ENCODE measurements at places on chromosomes 16 and 17.

DNA sequence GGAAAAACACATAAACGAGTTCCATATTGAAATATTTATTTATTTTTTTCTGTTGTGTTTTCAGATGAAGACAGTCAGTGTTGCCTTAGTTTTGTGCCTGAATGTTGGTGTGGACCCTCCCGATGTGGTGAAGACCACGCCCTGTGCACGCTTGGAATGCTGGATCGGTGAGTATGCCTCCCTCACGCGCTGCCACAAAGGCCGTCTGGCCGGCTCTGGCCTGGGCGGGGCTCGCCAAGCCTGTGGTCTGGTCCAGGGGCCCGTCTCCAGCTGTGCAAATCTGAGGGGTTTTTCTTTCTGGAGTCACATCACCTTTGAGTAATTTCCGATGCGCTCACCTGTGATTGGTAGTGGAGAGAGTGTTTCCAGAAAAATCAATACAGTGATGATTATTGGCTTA is 81.0 kb downstream of the RPTOR start:
- DNase-seq = no peak

GRCh38 chr16:2656985-2657384 is 25.3 kb upstream of the KCTD5 start:
- no peak for DNase-seq

GRCh38 chr17:79255926-79256585 is 181.4 kb downstream of the ENGASE start:
- no peak for DNase-seq

DNA sequence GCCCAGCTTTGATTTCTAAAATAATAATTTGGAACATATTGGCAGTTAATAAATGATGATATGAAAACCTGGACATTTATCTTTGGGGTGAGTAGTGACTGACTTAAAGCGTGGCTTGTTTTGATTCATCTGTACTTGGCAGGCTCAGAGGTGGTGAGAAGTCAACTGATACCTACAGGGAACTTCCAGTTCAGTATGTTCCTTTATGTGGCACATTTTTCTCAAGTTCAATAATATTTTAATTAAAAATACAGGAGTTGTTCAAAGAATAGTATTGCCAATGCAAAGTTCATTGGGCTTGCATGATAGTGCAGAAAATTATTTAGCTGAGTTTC is 34.3 kb downstream of the SLC47A1 start:
- DNase-seq = no peak

DNA sequence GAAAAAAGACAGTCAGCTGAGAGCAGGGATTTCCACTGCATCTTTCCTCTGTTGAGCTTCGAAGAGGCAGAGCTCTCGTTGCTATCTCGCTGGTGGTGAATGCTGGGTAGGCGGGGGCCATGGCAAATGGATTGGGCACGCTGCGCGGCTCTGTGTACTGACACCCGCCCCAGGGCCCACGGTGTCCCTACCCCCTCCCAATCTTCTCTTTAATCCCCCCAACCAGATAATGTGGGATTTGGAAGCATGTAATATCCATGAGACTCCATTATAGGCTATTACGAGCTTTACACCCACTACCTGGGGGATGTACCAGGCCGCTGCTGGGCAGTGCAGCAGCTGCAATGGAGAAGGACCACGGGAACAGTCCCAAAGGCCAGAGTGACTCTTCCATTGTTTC is 8.3 kb downstream of the PIPOX start:
- no peak for DNase-seq

DNA sequence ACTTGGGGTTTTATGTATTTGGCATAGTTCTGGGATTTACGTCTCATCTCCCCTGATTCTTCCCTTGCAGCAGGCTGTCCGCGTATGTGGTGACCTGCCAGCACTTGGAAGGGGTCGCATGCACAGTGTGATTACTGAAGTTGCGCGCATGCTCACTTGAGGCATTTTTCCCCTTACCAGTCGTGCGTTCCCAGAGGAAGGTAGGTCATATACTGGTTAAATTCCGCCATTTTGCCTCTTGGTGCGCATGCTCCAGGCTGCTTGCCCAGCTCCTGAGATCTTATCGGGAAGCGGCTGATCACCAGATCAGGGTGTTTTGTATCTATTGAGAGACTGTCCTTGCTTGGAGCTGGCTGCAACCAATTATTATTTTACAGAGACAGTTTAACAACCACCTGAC is 56.5 kb upstream of the TEX2 start:
- DNase-seq = no peak

GRCh38 chr16:9003322-9003721 is 39.6 kb upstream of the USP7 start:
- DNase-seq = no peak

- no peak for DNase-seq
Measured at GRCh38 chr16:21125191-21125590, 25.5 kb downstream of the DNAH3 start.

- DNase-seq = no peak
Measured at GRCh38 chr16:17564856-17565255, 94.1 kb upstream of the XYLT1 start.

DNA sequence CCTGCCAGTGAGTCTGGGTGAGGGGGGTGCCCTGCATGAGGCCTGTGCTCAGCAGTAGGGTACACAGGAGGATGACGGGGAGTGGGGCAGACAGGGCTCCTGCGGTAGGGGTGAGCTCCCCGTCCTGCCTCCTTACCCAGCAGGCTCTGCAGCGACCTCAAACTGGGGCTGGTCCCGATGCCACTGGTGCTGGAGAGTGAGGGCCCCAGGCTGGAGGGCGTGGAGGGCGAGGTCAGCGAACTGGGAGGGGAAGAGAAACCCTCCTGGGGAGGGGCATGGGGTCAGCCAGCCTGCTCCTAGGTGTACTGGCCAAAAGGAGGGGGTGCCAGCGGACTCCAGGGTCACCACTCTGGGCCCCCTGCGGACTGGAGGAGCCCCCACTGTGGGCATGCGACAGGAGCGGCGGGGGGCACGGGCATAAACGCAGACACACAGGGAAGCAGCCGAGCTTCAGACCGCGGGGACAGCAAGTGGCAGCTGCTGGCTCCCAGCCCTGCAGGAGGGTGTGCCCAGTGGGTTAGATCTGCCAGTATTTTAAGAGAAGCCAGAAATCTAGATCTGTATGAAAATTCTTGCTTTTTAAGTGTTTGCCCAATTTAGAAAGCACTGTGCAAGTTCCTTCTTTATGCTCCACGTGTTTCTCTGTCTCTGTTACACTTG is 9.0 kb upstream of the VASN start:
- no peak for DNase-seq

- no peak for DNase-seq
Measured at GRCh38 chr16:48105456-48105855, 50.3 kb downstream of the ABCC12 start.

DNA sequence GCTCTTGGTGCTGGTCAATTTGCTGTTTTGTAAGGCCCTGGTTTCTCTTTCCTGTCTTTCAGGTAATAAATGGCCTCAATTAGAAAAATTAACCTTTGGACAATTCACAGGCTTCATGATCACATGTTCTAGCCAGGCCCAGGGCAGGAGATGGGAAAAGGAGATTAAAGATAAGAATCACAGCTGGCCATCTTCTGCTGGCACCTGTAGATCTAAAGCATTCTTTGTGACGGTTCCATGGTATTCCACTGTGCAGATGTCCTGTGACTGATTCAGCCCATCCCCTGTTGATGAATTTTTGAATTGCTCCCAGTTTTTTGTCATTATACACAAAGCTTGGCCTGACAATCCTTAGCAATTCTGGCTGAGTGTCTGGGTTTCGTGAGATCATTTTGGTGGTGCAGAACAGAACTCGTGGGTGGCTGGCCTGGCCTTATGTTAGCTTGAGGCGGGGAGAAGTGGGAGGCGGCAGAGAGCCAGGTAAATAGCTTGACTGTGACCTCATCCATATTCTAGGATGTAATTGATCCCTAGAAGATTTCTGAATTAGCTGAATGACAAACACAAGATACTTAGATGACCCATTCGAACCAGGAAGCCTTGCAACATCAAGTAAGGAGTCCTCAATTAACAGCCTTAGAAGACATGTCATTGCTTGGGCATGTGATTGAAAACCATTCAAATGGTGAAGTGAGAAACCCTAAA is 14.1 kb downstream of the TMC5 start:
- DNase-seq = no peak

- DNase-seq = no peak
Measured at GRCh38 chr16:11780991-11781680, 15.9 kb downstream of the ZC3H7A start.

- DNase-seq = peak; percentile 75
Measured at GRCh38 chr17:2025220-2025621, at the start of gene RTN4RL1. RTN4RL1 (minus strand) TSS chr17:2025334; CDS start chr17:2024865, 469 bp downstream.

DNA sequence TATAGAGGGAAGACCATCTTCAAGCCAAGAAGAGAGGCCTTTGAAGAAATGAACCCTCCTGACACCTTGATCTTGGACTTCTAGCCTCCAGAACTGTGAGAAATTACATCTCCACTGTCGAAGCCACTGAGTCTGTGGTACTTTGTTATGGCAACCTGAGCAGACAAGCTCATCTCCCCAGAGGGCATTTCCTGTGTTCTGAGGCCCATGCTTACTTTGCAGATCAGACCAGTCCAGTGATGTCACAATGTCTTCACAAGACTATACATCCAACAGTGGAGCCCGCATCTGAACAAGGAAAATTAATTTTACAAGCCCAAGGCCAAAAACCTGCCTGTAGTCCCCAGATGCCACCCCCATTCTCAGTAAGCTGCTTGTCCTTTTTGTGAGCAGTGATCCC is 14.8 kb upstream of the C17orf113 start:
- DNase-seq = no peak

DNA sequence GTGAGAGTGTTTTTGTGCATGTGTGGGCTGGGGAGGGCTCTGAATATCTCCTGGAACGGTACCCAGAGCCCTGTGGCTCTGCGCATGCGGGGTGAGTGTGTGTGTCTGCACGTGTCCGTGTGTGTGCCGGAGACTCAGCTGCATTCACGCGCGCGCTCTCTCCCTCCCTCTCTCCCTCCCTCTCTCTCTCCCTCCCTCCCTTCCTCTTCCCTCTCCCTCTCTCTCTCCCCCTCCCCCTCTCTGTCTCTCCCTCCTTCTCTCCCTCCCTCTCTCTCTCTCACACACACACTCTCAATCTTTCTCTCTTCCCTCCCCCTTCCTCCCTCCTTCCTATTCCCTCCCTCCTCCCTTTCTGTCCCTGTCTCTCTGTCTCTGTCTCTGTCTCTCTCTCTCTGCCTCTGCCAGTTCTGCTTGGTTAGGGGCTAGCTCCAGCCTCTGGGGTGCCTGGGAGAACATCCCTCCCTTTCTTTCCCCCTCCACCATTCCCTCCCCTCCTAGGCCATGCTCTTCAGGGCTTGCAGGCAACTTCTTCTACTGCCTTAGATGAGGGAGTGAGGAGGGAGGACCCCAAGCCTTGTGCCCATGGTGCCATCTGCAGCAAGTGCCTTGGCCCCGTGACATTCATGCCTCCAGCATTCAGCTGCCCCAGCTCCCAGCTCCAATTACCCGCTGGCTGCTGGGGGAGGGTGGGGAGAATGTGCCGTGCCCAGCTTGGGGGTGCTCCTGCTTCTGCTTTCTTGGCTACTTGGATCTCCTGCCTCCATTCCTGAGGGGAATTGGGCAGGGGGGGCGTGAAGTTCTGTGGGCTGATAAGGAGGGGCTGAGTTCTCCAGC is 6.4 kb downstream of the THRA start:
- DNase-seq = peak; percentile 82

DNA sequence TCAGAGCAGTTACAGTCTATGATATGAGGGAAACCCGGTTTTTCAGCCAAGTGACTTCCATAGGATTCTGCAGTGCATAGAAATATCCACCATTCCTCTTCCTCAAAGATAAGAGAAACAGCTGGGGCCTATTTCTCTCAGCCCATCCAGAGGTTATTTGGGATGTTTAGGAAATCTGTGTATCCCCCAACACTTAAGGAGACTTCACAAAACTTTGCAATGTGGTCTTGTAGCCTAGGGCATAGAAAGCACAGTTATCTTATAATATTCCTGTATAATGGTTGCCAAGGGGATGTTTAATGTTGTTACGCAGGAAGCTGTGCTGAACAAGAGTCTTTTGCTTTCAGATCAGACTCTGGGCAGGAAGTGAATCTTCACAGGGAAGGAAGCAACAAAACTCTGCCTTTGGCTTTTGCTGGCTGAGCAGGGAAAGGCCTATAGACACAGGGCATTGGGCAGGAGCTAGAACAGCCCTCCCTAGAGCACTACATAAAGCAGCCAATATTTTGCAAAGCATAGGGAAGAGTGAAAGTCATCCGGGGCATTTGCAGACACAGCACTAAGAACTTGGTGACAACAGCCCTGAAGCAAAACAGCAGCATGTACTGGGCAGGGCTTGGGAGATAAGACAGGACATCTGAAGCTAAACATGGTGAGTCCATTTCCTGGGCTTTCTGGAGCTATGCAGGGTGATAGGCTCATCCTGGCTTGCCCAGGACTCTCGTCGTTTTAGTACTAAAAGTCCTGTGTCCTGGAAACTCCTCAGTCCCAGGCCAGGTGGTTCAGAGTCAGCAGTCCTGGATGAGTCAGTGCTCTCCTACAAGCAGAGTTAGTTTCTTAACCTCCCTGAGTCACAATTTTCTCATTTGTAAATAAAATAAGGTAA is 18.7 kb upstream of the BEAN1 start:
- peak; percentile 52 for DNase-seq

- DNase-seq = no peak
Measured at GRCh38 chr17:13538841-13539411, 62.8 kb downstream of the HS3ST3A1 start.

GRCh38 chr16:28172336-28172735 is 39.4 kb downstream of the XPO6 start:
- no peak for DNase-seq

DNA sequence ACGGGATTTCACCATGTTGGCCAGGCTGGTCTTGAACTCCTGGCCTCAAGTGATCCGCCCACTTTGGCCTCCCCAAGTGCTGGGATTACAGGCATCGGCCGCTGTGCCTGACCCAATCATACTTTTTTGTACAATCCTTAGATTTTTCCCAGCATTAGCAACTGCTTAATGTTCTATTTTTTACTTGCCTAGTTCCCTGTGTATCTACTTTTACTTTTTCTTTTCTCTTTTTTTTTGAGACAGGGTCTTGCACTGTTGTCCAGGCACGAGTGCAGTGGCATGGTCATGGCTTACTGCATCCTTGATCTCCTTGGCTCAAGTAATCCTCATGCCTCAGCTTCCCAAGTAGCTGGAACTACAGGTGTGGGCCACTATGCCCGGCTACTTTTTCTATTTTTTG is 9.5 kb downstream of the GRB2 start:
- DNase-seq = no peak

DNA sequence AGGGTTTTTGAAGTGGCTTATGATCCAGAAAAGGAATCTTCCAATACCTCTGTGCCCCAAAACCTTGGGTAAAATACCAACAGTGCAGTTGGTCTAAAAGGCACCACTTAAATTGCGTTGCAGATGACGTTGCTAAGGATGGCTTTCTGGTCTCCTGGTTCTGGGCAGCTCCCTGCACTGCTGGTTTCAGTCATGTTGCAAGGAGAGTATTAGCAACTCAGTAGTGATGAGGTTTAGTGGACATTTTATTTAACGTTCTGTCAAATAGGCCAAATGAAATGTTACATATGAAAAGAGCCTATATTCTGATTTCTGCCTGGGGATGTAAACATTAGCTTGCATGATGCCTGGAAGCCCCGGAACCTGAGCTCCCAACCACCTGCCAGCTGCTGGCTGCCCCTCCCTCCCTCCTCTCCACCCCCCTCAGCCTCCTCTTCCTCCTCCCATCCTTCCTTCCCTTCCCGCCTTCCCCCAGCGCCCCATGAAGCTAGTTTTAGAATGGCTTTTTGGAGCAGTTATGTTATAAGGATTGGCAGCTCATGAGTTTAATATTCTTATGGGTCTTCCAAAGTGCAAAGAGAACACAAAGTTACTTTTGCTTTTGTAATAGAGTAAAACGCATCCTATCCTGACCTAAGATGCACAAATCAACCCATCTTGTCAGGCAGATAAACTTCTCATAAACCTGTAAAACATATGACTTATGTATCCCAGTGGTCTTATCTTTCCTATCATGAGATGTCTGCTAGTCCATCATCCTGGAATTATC is 20.7 kb downstream of the CD7 start:
- no peak for DNase-seq

- DNase-seq = no peak
Measured at GRCh38 chr16:29730649-29731048, 15.1 kb downstream of the C16orf54 start.

Measured in CD4-positive, alpha-beta T cell (primary cell).